ENCODE measurements at places on chromosomes 7 and 10. TPM values are rescaled to one million over a fixed set of nuclear protein-coding genes. Genes with fewer than 3 reads are reported as not detected.

GRCh38 chr7:146700015-146700560 lies 583.5 kb downstream of the CNTNAP2 start:
- no peaks in the 10 kb centered on the region for H3K4me1 ChIP-seq
- H3K27ac ChIP-seq = no peak overlapping the region
- H3K27me3 ChIP-seq = no peaks in the 10 kb centered on the region
- DNase-seq = no peak

DNA sequence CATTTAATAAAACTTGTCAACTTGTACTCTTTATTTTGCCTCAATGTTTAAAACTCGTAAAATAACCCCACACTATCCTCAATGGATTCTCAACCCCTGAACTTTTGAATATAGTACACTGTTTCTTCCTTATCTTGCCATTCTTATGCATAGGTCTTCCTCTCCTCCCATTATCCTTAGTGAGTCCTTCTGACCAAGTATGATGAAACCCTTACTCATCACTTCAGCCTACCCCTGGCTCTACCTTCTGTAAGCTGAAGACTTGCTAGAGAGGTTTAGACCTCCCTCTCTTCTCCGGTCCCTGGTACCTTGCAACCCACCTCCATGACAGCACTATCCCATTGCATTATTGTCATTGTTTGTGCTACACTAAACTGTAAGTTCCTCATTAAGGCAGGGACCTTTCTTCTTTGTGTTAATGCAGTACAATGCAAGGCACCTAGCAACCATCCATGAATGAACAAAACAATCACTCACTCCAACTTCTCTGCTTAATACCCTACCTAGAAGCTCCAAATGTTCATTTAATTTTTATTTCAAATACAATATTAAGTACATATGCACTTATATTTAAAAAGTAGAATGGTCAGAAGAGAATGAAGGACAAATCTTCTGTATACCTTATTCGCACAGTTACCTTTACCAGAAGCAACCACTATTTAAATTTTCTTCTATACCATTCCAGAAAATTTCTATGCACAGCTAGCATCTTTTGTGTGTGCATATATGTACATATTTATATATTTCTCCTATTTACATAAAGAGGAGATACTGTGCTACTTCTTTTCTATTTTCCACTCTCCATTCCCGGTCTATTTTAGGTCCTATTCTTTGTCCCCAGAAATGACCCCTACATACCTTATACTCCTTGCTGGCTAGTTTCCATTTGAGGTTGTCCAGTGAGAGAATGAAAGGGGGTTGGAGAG lies 77.5 kb downstream of the SLC16A9 start:
- no peaks in the 10 kb centered on the region for H3K4me1 ChIP-seq
- no peaks in the 10 kb centered on the region for H3K36me3 ChIP-seq
- no peak overlapping the region for H3K27ac ChIP-seq
- DNase-seq = no peak
- H3K27me3 ChIP-seq = peaks cover 5% of the 10 kb centered on the region
- H3K4me3 ChIP-seq = no peak overlapping the region

GRCh38 chr7:35348611-35349400 lies 94.9 kb upstream of the TBX20 start:
- no peaks in the 10 kb centered on the region for H3K27me3 ChIP-seq
- no peaks in the 10 kb centered on the region for H3K36me3 ChIP-seq
- H3K4me3 ChIP-seq = no peak overlapping the region

GRCh38 chr10:77685432-77685831 lies 47.8 kb upstream of the KCNMA1 start:
- H3K27ac ChIP-seq = no peak overlapping the region
- no peak overlapping the region for H3K4me3 ChIP-seq
- peaks cover 28% of the 10 kb centered on the region for H3K27me3 ChIP-seq
- no peaks in the 10 kb centered on the region for H3K4me1 ChIP-seq
- H3K36me3 ChIP-seq = no peaks in the 10 kb centered on the region

DNA sequence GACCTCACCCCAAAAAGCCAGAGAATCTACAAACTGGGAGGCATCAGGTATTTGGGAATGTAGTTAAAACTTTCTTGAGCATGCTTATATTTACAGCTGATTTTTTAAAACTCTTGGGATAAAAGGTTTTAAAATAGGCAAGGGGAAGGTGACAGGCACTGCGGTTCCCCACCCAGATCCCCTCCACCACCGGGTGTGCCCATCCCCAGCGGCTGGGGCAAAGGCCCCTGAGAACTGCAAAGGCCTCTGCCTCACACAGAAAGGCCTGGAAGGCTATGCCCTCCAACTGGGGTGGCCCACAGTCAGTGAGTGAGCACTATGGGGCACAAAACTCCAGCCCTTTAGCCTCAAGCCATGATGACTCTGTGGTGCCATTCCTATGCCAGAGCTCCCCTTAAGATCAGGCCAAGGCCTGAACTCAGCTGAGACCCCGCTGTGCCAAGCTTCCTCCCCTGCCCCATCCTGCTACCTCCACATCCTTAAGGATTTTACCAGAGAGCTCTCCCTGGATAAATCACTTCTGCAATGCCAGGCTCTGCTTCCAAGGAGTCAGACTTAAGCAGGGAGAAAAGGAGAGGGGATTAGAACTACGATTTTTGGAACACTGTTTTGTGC lies 299.1 kb downstream of the GRID1 start:
- no peak for DNase-seq
- H3K4me3 ChIP-seq = no peak overlapping the region
- no peaks in the 10 kb centered on the region for H3K4me1 ChIP-seq
- H3K36me3 ChIP-seq = no peaks in the 10 kb centered on the region
- H3K27ac ChIP-seq = no peak overlapping the region

The GNAI1 gene
- total RNA-seq = 4.0 TPM

DNA sequence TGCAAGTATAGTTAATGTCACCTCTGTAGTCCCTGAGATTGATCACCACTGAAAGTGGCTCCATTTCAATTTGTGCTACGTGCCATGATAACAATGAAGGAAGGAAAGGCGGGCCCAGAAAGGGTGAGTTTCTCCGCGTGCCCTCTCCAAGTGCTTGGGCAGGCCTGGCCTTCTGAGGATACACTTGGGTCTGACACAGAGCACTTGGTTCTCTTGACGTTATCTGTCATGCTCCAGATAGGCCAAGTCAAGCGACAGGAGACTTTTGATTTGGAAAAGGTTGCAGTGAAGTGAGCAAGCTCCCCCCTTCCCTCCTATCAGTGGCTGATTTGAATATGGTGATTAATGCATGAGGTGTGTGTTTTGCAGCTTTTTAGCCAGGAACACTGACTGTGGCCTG lies 160.9 kb upstream of the INSYN2A start:
- no peaks in the 10 kb centered on the region for H3K4me1 ChIP-seq
- no peak overlapping the region for H3K27ac ChIP-seq
- DNase-seq = no peak
- H3K4me3 ChIP-seq = no peak overlapping the region

The TRA2A gene
- 96.8 TPM for total RNA-seq

- peaks cover 6% of the 10 kb centered on the region for H3K4me1 ChIP-seq
- H3K4me3 ChIP-seq = no peak overlapping the region
- H3K36me3 ChIP-seq = no peaks in the 10 kb centered on the region
- no peaks in the 10 kb centered on the region for H3K27me3 ChIP-seq
- peak; percentile 19 for DNase-seq
Measured at GRCh38 chr10:101467286-101467770, 113.4 kb downstream of the BTRC start.
